ENCODE measurements at places on chromosomes 13 and 19.

GRCh38 chr13:22596171-22596863 lies 584.5 kb upstream of the SGCG start:
- H3K27me3 ChIP-seq: no peaks in the 10 kb centered on the region
- no peak overlapping the region for H3K27ac ChIP-seq
- no peak for DNase-seq
- no peaks in the 10 kb centered on the region for H3K4me1 ChIP-seq
- H3K4me3 ChIP-seq: no peak overlapping the region

DNA sequence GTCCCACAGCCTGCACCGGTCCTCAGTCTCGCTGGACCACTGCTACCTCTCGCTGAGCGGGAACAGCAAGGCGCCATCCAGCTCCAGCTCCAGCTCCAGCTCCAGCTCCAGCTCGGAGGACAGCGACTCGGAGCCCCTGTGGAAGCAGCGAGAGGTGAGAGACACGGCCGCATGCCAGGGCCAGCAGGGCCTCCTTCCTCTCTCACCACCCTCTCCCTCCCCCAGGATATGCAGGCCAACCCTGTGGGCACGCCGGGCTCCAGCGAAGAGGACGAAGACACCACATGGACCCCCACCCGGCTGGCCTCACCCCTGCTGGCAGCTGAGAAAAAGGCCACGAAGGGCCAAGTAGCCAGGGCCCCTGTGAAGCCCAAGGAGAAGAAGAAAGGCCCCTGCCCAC lies 7.3 kb downstream of the SIX5 start:
- peaks cover 79% of the 10 kb centered on the region for H3K27me3 ChIP-seq
- no peak for DNase-seq
- no peak overlapping the region for H3K27ac ChIP-seq
- no peak overlapping the region for H3K4me3 ChIP-seq
- no peaks in the 10 kb centered on the region for H3K4me1 ChIP-seq

GRCh38 chr13:38024431-38024830 lies 154.9 kb upstream of the TRPC4 start:
- H3K36me3 ChIP-seq: no peaks in the 10 kb centered on the region
- no peak for DNase-seq
- H3K4me1 ChIP-seq: no peaks in the 10 kb centered on the region
- no peak overlapping the region for H3K27ac ChIP-seq
- H3K27me3 ChIP-seq: no peaks in the 10 kb centered on the region

DNA sequence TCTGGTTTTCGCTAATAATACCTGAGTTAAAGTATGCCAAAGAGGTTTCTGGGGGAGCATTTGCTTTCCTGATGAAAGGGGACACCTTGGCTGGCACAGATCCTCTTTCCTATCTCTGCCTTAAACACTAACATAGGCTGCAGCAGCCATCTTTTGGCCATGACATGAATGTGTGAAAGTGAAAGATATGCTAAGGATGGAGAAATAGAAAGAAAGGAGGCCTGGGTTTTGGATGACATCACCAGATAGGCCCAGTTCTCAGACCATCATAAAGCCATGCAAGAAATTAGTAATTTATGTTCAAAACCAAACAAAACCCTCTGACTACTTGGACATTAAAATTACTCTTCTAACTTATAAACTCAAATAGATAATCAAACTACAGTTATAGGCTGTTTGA lies 279.7 kb downstream of the COG6 start:
- H3K4me3 ChIP-seq: no peak overlapping the region
- no peaks in the 10 kb centered on the region for H3K36me3 ChIP-seq
- no peak for DNase-seq
- H3K4me1 ChIP-seq: peaks cover 16% of the 10 kb centered on the region
- H3K27me3 ChIP-seq: no peaks in the 10 kb centered on the region
- no peak overlapping the region for H3K27ac ChIP-seq

- H3K36me3 ChIP-seq: peaks cover 8% of the 10 kb centered on the region
- H3K27ac ChIP-seq: peak within 1 kb of the TSS; percentile 88
- peaks cover 63% of the 10 kb centered on the region for H3K4me1 ChIP-seq
- no peaks in the 10 kb centered on the region for H3K27me3 ChIP-seq
- DNase-seq: peak; percentile 70
- H3K4me3 ChIP-seq: peak within 1 kb of the TSS; percentile 84
These were observed at the start of gene TNFSF13B for GRCh38 chr13:108269601-108270328. Gene TNFSF13B, plus strand, starts transcription at chr13:108269718. Its CDS starts 178 bp downstream, at chr13:108269896.

- H3K27ac ChIP-seq: peak overlapping the region; percentile 90
- peak overlapping the region; percentile 82 for H3K4me3 ChIP-seq
- H3K27me3 ChIP-seq: no peaks in the 10 kb centered on the region
- peaks cover 16% of the 10 kb centered on the region for H3K36me3 ChIP-seq
These were observed 609 bp upstream of the ZSCAN18 start for GRCh38 chr19:58098682-58098998.

DNA sequence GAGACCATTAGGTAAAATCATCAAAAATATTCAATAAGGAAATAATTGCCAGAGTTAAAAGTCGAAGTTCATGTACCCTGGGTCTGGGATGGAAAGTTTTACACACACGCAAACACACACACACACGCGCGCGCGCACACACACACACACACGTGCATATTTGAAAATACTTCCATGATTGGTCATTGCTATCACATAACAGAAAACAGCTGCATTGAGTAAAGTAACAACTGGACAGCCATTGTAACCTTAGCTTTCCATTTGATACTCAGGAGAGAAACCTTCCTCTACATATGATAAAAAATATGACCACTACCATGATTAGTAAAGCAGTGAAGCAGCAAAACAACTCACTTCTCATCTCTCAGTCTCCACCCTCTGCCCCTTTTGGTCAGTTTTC lies 490.0 kb upstream of the SGCG start:
- H3K36me3 ChIP-seq: no peaks in the 10 kb centered on the region
- no peaks in the 10 kb centered on the region for H3K4me1 ChIP-seq
- no peaks in the 10 kb centered on the region for H3K27me3 ChIP-seq
